Aorta (tissue), 5 donors: ENCODE measurements at places on chromosomes 4 and X. TPM values are rescaled to one million over a fixed set of nuclear protein-coding genes. Genes with fewer than 3 reads are reported as not detected.

- DNase-seq, result peak; percentile 50
Measured at GRCh38 chr4:10584042-10584441, 100.5 kb downstream of the CLNK start.

Gene UTP3
- total RNA-seq, result 22.0 TPM

DNA sequence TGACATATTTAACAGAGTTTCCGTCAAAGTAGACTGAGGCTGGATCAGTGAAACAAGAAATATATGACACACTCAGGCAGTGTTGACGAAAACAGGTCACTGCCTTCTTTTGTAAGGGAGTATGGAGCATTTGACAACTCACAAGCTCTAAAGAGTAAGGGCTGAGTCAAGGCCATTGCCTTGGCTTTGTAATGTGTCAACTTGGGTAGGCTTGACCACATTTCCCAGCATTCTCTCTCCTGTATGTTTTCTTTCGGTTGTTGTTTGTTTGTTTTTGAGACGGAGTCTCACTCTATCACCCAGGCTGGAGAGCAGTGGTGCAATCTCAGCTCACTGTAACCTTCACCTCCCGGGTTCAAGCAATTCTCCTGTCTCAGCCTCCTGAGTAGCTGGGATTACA is 125.0 kb upstream of the MBNL3 start:
- DNase-seq, result no peak

Gene MAGEB2
- not detected for total RNA-seq

DNA sequence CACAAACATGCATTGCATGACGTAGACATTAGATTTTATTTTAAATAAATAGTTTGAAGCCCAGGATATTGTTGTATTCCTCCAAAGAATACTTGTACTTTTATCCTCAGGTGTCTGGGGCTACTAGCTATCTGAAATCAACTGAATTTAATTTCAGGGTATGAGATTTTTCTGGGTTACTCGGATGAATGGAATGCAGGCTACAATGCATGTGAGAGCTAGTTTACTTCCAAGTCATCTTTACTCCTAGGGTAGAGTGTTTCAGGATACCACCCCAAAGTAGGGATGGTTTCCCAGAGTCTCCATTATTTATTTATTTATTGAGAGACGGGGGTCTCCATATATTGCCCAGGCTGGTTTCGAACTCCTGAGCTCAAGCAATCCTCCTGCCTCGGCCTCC is 66.4 kb downstream of the HPRT1 start:
- DNase-seq, result no peak

GRCh38 chr4:117001077-117001476 is 84.3 kb downstream of the TRAM1L1 start:
- DNase-seq, result no peak

Gene VCX
- not detected for total RNA-seq

DNA sequence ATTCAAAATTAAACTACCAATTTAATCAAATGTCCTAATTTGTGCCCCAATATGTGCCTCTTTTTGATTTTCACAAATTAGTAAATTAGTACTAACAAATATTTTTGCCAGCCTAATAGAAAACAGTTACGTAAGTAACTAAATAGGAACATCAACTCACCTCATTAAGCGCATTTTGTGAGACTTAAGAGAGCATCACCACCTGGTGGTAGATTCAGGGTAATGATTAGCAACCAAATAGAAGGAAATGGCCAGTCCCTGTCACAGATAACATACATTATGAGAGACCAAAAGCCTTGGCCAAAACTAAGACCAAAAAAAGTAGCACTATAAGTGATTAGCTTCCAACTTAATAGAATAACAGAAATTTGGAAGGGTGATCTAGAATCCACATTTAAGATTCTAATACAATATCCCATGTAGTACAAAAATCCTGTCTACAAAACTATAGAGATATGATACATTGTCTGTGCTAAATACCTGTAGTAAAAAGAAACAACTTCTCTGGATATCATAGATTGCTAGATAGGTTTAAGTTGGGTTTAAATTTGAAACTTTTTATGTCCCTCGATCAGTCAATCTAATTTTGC is 46.7 kb downstream of the C4orf46 start:
- DNase-seq, result no peak
